CD4-positive, CD25-positive, alpha-beta regulatory T cell (primary cell): ENCODE measurements at places on chromosomes 4 and X. TPM values are rescaled to one million over a fixed set of nuclear protein-coding genes. Genes with fewer than 3 reads are reported as not detected.

DNA sequence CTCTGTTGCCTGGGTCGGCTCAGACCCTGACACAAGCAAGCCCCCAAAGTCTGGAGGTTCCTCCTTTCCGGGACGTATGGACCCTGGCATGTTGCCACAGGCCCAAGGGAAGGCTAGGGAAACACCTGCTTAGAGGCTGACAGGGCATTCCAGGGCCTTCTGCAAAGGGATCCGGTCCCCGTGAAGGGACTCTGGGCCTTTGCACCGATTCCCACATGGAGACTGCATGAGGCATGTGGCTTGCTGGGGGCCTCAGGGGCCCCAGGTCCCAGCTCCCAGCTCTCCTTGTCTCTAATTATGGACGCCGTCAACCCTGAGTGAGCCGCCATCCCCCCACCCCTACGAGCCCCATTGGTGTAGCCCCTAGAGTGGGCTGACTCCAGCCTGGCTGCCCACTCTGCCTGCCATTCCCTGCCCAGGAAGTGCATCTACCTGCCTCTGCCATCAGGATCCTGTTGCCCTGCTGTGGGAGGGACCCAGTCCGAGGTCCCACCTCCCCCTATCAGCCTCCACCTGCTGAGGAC, 4.2 kb upstream of the RGS12 start:
- H3K36me3 ChIP-seq: no peaks in the 10 kb centered on the region
- H3K4me1 ChIP-seq: peaks cover 13% of the 10 kb centered on the region
- H3K4me3 ChIP-seq: no peak overlapping the region
- DNase-seq: no peak
- peaks cover 2% of the 10 kb centered on the region for H3K27me3 ChIP-seq

DNA sequence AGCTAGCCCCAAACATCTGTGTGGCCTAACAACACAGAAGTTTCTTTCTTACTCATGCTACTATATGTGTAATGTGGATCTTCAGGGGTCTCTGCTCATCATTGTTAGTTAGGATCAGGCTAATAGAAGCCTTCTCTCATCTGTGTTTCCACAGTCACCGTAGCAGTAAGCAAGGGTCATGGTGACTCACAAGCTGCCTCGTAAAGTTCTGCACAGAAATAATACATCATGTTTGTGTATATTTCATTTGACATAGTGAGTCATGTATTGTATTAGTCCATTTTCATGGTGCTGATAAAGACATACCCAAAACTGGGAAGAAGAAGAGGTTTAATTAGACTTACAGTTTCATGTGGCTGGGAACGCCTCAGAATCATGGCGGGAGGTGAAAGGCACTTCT, 38.7 kb downstream of the SLC4A4 start:
- DNase-seq: no peak
- H3K4me1 ChIP-seq: no peaks in the 10 kb centered on the region
- H3K36me3 ChIP-seq: no peaks in the 10 kb centered on the region
- H3K4me3 ChIP-seq: no peak overlapping the region
- no peaks in the 10 kb centered on the region for H3K27me3 ChIP-seq

DNA sequence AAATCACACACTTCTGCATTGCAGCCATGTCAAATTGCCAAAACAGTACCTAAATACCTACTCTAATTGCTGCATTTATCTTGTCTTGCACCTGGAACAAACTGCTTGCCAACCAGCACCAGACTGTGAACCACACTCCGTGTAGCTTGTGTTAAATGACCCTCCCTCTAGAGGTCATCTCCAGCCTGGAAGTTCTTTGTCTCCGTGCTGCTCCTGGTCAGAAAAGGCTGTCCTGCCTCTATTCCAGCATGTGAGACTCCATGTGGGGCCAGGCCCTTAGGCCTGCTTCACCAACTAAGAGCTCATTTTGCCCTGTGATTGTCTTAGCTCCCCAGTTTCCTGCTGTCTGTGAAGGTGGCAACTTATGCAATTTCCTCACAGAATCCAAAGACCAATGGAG, 28.3 kb downstream of the CNGA2 start:
- no peak overlapping the region for H3K27ac ChIP-seq
- no peaks in the 10 kb centered on the region for H3K27me3 ChIP-seq
- H3K4me1 ChIP-seq: no peaks in the 10 kb centered on the region
- H3K36me3 ChIP-seq: no peaks in the 10 kb centered on the region

DNA sequence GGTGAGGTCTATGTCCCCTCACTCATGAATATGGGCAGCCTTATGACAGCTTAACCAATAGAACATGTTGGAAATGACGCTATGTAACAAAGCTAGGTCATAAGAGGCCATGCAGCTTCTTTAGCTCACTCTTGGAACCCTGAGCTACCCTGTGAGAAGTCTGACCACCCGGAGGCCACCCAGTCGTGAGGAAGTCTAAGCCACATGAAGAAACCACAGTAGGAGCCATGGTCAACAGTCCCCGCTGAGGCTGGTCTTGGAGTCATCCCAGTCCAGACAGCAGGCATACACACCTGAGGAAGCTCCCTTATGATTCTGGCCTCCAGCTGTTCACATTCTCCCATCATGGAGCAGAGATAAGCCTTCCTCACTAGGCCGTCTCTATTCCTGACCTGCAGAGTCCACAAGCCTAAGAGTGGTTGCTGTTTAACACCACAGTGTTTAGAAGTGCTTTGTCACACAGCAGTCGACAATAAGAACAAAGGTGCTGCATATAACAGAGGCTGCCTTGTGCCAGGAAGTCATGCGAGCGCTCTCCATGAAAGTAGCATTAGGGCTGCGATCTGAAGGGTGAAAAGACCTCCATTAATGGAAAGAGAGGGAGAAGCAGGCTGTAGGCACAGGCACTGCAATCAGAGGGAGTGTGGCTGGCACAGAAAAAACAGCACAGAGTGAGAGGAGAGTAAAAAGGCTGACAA, 38.2 kb downstream of the TSPAN5 start:
- H3K4me1 ChIP-seq: peaks cover 13% of the 10 kb centered on the region
- H3K36me3 ChIP-seq: no peaks in the 10 kb centered on the region

The MTNR1A gene
- total RNA-seq: not detected

- H3K4me1 ChIP-seq: no peaks in the 10 kb centered on the region
- no peaks in the 10 kb centered on the region for H3K36me3 ChIP-seq
- H3K4me3 ChIP-seq: no peak overlapping the region
- H3K27ac ChIP-seq: no peak overlapping the region
- H3K27me3 ChIP-seq: no peaks in the 10 kb centered on the region
- no peak for DNase-seq
Measured at GRCh38 chr4:24775750-24776149, 19.6 kb upstream of the SOD3 start.

The FHIP1A gene
- 0.39 TPM for total RNA-seq

The GAGE12E gene
- not detected for total RNA-seq

The BEX5 gene
- 7.0 TPM for total RNA-seq

The USP51 gene
- total RNA-seq: 2.0 TPM

The MAGEB17 gene
- not detected for total RNA-seq

GRCh38 chrX:154749856-154750255, 1.0 kb downstream of the GAB3 start:
- H3K4me3 ChIP-seq: peak overlapping the region; percentile 76
- H3K27me3 ChIP-seq: no peaks in the 10 kb centered on the region
- no peak for DNase-seq
- peaks cover 9% of the 10 kb centered on the region for H3K4me1 ChIP-seq

DNA sequence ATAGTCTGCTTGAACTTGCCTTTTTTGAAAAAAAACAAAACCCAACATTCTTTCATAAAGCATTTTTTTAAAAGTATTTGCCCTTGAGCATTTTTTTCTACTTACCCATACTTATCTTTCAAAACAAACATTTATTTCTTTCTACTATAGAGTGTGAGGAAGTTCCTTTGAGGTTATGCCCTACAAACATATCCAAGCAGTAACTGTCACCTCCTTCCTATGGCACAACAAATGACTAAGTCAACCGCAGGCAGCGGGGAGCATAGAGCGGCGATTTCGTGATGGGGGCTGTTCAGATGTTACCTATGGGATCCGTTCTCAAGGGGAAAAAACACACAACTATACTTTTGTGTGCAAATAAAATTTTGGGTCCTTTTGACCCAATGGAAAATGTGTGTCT, 19.4 kb downstream of the SPRY1 start:
- no peaks in the 10 kb centered on the region for H3K36me3 ChIP-seq
- no peaks in the 10 kb centered on the region for H3K27me3 ChIP-seq
- no peak for DNase-seq
- H3K27ac ChIP-seq: no peak overlapping the region
- H3K4me3 ChIP-seq: no peak overlapping the region
- no peaks in the 10 kb centered on the region for H3K4me1 ChIP-seq

DNA sequence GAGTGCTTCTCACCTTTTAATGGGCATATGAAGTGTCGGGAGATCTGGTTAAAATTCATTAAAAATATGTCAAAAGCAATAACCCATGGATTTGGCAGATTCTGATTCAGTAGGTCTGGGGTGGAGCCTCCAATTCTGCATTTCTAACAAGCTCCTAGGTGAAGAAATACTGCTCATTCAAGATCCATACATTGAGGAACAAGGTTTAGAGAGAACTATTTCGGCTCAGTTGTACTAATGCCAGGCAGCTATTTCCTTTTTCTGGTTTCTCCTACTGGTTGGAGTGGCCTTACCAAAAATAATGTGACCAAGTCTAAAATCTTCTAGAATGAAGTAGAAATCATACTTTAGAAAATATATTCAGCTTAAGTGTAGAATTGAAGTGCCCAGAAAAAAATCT, 117.5 kb downstream of the TSPAN7 start:
- no peaks in the 10 kb centered on the region for H3K36me3 ChIP-seq
- no peak overlapping the region for H3K27ac ChIP-seq
- DNase-seq: no peak
- peaks cover 2% of the 10 kb centered on the region for H3K27me3 ChIP-seq

DNA sequence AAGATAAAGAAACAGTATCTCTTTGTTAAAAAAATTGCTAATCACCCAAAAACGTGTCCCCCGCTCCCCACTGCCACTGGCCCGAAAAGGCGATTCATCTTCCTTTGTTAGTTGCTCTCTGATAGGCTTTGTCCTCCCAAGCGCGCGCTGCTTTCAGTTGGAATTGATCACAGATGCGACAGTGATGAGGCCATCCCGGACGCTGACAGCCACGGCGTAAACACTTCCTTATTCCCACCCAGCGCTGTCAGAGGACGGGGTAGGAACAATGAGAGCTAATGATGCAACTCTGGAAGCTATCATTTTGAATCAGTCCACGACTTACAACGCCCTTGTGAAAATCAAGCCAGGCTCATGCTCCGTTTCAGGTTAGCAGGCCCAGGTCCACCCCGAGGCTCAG, 21.4 kb downstream of the SOD3 start:
- H3K27me3 ChIP-seq: no peaks in the 10 kb centered on the region
- H3K4me1 ChIP-seq: no peaks in the 10 kb centered on the region
- H3K4me3 ChIP-seq: no peak overlapping the region

DNA sequence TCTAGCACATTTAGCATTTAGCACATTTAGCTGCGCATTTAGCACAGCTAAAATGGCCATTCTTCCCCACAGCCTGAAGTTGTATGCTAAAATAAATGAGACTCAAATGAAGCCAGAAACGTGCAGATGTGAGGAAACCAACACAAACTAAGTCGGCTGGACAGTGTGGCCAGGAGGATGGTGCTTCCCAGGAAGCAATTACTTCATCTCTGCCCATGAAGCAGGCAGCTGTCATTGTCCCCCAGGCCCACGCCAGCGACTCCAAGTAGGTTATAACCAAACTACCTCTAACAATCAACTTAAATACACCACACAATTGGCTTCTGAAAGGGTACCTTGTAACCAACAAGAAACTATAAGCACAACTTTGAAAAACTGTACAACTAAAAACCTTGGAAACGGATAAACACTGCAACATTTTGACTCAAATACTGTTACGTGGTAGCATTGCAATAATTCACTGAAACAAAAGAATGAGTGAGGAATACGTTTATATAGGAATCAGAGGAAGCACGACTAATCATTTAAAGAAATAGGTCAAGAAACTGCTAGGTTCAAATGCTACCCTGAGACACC, 39.2 kb downstream of the AFAP1 start:
- no peak overlapping the region for H3K4me3 ChIP-seq
- DNase-seq: no peak
- H3K4me1 ChIP-seq: no peaks in the 10 kb centered on the region
- H3K36me3 ChIP-seq: no peaks in the 10 kb centered on the region

- no peaks in the 10 kb centered on the region for H3K4me1 ChIP-seq
- no peak for DNase-seq
- no peak overlapping the region for H3K4me3 ChIP-seq
- H3K36me3 ChIP-seq: no peaks in the 10 kb centered on the region
Measured at GRCh38 chr4:54588404-54588803, 69.4 kb upstream of the KIT start.

The C4orf50 gene
- 3.5 TPM for total RNA-seq

DNA sequence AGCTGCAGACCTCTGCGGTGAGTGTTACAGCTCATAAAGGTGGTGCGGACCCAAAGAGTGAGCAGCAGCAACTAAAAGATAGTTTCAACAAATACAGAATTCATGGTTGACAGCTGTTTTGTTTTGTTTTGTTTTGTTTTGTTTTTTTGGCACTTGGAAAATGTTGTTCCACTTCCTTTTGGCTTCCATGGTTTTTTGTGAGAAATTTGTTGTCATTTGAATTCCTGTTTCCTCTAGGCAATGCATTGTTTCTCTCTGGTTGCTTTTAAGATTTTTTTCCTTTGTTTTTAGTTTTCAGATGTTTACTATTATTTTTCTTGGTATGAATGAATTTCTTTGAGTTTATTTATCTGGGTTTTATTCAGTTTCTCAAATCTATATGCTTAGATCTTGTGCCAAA, 229.4 kb downstream of the MID1IP1 start:
- DNase-seq: no peak
- no peaks in the 10 kb centered on the region for H3K36me3 ChIP-seq
- no peaks in the 10 kb centered on the region for H3K4me1 ChIP-seq
- peaks cover 5% of the 10 kb centered on the region for H3K27me3 ChIP-seq
- H3K4me3 ChIP-seq: no peak overlapping the region

The CT83 gene
- not detected for total RNA-seq

The MAGEA2 gene
- total RNA-seq: not detected
